Smooth muscle cell of the coronary artery (primary cell): ENCODE measurements at places on chromosomes 6 and 20. TPM values are rescaled to one million over a fixed set of nuclear protein-coding genes. Genes with fewer than 3 reads are reported as not detected.

CTAGE9 gene
- not detected in 2 replicates for total RNA-seq

SLC2A10 gene
- total RNA-seq, result 33.5 and 45.4 TPM in 2 replicates

LRRC1 gene
- total RNA-seq, result 1.1 and 5.3 TPM in 2 replicates

TFAP2D gene
- total RNA-seq, result 0.98 TPM in 1 of 2 replicates, not detected in the other

FOXA2 gene
- not detected in 2 replicates for total RNA-seq

KIF25 gene
- total RNA-seq, result not detected in 2 replicates

SLC35D3 gene
- not detected in 2 replicates for total RNA-seq

LGSN gene
- total RNA-seq, result not detected in 2 replicates

OLIG3 gene
- total RNA-seq, result not detected in 2 replicates

BTN1A1 gene
- not detected in 2 replicates for total RNA-seq

KHDC1L gene
- total RNA-seq, result not detected in 2 replicates
